ENCODE measurements at places on chromosomes 12 and 14.
A peak's percentile ranks its signal among the peaks of the same experiment; 100 is the strongest.

- no peak for DNase-seq
Measured at GRCh38 chr14:59959668-59960067, 39.7 kb downstream of the LRRC9 start.

GRCh38 chr12:13788626-13789025, 192.8 kb downstream of the GRIN2B start:
- DNase-seq = no peak

DNA sequence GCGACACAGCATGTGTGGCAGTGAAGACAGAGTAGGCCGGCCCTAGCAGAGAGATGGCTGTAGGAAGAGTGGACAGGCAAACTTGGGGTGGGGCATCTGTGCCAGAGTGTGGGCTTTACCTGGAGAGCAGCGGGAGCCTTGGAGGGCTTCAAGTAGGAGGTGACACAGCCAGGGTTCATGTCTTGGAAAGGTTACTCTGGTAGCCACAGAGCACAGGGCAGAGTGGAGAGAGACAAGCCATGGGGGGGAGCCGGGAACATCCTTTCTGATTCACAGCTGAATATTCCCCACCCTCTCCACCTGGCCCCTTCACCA, 53.5 kb upstream of the DIO3 start:
- DNase-seq = no peak

DNA sequence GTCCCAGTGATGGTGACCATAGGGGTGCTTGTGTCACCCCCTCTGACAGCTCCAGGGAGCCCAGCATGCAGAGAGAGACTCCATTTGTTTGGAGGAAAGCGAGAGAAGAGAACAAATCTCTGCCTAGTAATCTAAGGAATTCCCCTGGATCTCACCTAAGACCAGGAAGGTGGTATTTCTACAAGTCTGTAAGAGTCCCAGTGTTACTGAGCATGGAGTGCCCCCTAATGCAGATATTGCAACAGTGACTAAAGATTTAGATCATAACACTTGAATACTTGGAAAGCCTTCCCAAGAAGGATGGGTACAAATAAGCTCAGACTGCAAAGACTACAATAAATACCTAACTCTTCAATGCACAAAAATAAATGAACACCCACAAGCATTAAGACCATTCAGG, 360.4 kb upstream of the GARIN6 start:
- no peak for DNase-seq

DNA sequence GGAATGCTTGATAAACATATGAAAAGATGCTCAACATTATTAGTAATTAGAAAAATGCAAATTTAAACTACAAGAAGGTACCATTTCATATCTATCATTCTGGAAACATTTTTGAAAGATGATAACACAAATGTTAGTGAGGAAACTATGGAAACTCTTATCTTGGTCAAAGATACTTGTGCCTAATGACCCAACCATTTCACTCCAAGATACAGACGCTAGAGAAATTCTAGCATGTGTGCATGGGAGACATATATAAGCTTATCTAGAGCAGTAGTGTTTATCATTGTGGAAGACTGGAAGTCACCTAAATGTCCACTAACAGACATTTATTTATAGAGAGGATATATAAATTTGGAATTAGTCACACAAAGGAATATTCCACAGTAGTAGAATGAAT, 143.1 kb upstream of the HMGA2 start:
- no peak for DNase-seq

DNA sequence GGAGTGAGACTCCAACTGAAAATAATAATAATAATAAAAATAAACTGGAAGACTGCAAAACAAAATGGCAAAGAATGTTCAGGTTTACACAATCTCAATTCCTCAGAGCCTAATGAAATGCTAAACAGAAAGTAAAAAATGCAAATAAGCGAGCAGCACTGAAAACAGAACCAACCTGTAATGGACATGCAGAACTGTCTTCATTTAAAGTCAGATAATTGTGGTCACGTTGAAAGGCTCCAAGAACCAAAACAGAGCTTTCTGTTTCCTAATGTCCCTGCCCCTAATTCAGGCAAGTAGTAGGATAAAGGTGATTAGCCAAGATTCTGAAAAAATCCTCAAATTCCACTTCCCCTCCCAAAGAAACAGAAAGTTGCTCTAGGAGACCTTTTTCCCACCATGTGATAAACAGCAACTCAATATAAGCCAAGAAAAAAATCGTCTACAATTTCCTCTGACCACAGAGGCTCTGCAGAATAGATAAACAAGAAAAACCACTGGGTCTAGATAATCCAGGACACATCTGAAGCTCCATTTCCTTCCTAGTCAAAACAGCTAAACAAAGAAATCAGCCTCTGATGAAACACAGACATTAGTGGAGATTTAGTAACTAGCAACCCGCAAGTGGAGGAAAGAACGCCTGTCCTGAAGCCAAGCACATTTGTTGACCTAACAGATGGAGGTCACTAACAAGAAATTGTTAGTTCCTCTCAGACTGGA, 3.0 kb downstream of the MIS18BP1 start:
- peak; percentile 70 for DNase-seq

Measured in EL (cell line).